ENCODE measurements at places on chromosomes 16 and 17. TPM values are rescaled to one million over a fixed set of nuclear protein-coding genes. Genes with fewer than 3 reads are reported as not detected.

GRCh38 chr17:17170346-17170985 lies 35.7 kb downstream of the PLD6 start:
- no peak for DNase-seq

DNA sequence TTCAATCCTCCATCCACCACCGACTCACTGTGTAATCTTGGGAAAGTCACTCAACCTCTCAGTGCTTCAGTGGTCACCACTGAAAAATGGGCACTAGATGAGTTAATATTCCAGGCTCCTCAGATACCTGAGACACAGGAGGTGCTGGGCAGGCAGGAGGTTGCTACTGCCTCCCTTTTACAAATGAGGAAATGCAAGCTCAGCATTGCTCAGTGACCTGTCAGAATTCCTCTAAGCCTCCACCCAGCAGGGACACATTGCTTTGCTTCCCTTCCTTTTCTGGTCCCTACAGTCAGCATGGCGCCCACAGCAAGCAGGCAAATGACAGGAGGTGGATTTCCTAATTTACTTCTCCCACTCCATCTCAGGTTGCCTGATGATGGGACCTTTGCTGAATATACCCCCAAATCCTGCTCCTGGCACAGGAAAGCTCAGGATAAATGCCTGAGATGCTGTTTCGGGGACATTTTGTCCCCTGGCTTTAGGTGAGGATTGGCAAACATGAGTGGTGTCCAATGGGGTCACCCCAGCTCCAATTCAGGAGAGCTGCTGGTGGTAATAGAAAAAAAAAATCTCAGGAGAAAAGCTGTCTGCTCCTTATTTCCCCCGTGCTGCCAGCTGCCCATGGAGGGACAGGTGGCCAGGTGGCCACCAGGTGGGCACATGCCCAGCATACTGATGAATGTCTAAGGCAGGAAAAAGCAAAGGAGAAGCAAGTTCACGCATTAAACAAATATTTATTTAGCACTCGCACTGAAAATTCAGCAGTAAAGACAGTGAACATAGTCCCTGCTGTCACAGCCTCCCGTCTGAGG lies 5.0 kb upstream of the KRT13 start:
- DNase-seq = no peak

Gene IRX3
- not detected for polyA plus RNA-seq

DNA sequence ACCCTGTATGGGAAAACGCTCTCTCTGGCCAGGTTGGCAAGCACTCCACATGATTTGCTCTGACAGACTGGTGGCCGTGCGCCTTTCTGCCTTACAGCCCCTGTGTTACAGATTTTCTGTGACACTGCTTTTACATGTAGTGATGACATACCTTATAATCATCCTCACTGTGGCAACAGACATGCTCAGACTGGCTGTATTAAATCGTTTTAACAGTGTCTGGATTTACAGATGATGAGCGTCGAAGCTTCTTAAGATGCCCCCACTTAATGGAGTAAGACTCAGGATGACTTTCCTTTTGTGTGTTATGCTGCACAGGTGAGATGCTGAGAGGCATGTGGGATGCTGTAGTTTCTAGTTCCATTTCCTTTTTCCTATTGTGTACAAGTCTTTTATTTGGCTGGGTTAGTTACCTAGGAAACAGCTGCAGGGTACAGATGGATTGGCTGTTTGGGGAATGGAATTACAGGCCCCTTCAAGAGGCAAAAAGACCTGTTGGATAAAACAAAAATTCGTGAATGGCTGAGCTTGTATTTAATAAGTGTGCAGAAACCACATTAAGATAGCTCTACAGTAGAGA lies 20.9 kb upstream of the VWA3A start:
- DNase-seq = no peak

All from K562 (cell line).